ENCODE measurements at places on chromosomes 12 and 14. TPM values are rescaled to one million over a fixed set of nuclear protein-coding genes. Genes with fewer than 3 reads are reported as not detected.

The TMEM63C gene
- 0.73 TPM for total RNA-seq

The SERPINA12 gene
- total RNA-seq = not detected

The MAPK1IP1L gene
- 105 TPM for total RNA-seq

The CTSG gene
- total RNA-seq = 0.47 TPM

The KRT6C gene
- total RNA-seq = not detected

The SPATS2 gene
- total RNA-seq = 12.9 TPM

The SLC25A21 gene
- not detected for total RNA-seq

The RGS6 gene
- total RNA-seq = 0.16 TPM

The PSMB11 gene
- not detected for total RNA-seq

The ASB8 gene
- total RNA-seq = 37.9 TPM

The KRT8 gene
- not detected for total RNA-seq

GRCh38 chr12:94242901-94243300 is 94.5 kb downstream of the PLXNC1 start:
- no peaks in the 10 kb centered on the region for H3K27me3 ChIP-seq
- no peak overlapping the region for H3K27ac ChIP-seq
- H3K4me3 ChIP-seq = no peak overlapping the region
- no peak for DNase-seq

DNA sequence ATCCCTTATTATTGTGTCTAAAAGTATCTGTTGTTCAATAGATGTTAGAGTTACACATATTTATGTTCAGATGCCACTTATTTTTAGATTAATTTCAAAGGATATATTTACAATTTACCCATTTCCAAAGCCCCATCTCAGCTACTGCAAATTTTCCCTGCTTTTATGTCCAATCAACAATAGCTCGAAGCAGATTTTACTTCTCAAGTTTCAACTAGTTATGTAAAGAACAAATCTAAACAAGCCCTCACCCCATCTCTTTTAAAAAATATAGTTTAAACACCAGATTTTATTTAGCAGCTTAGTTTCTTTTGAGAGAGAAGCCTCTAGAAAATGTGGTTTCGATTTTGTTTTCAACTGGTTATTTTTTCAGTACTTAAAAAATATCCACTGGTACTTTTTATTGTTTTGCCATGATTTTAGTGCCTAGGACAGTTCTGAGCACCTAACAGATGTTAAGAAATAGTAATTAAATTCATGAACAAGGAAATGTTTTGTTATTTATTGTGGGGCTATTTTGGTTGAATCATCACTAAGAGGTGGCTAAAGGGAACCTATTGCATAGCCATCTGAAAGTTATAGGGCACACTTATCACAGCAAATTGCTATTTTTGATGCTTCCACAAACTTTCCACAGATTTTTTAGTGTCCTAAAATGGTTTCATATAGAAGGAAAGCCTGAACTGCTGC is 96.2 kb upstream of the BMP4 start:
- no peak overlapping the region for H3K4me3 ChIP-seq
- H3K36me3 ChIP-seq = no peaks in the 10 kb centered on the region
- H3K27me3 ChIP-seq = no peaks in the 10 kb centered on the region
- DNase-seq = no peak
- no peak overlapping the region for H3K27ac ChIP-seq
- no peaks in the 10 kb centered on the region for H3K4me1 ChIP-seq

DNA sequence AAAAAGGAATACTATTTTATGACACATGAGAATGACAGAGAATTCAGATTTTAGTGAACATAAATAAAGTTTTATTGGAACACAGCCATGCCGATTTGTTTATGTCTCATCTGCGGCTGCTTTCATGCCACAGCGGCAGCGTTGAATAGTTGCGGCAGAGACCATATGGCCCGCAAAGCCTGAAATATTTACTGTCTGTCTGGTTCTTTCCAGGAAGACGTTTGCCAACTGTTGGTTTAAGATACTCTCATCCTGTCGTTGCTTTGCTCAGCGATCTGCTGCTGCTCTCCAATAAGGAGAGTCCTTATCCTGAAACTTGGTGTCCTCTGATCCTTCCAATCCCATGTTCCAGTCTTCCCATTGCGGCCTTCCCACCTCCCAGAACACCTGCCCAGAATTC is 89.9 kb downstream of the SLC24A4 start:
- DNase-seq = no peak
- H3K27ac ChIP-seq = no peak overlapping the region
- H3K36me3 ChIP-seq = no peaks in the 10 kb centered on the region
- no peak overlapping the region for H3K4me3 ChIP-seq
- no peaks in the 10 kb centered on the region for H3K4me1 ChIP-seq
- H3K27me3 ChIP-seq = peaks cover 17% of the 10 kb centered on the region

GRCh38 chr14:68806526-68807147 is 13.8 kb upstream of the ZFP36L1 start:
- no peak overlapping the region for H3K4me3 ChIP-seq
- H3K27ac ChIP-seq = peak overlapping the region; percentile 7
- H3K27me3 ChIP-seq = no peaks in the 10 kb centered on the region
- DNase-seq = no peak
- H3K4me1 ChIP-seq = peaks cover 16% of the 10 kb centered on the region
- H3K36me3 ChIP-seq = peaks cover 22% of the 10 kb centered on the region

- no peaks in the 10 kb centered on the region for H3K36me3 ChIP-seq
- H3K4me3 ChIP-seq = no peak overlapping the region
- H3K27ac ChIP-seq = no peak overlapping the region
- H3K4me1 ChIP-seq = peaks cover 2% of the 10 kb centered on the region
- peaks cover 43% of the 10 kb centered on the region for H3K27me3 ChIP-seq
- no peak for DNase-seq
Observed at GRCh38 chr14:59630288-59630963, 53.8 kb upstream of the CCDC175 start.

DNA sequence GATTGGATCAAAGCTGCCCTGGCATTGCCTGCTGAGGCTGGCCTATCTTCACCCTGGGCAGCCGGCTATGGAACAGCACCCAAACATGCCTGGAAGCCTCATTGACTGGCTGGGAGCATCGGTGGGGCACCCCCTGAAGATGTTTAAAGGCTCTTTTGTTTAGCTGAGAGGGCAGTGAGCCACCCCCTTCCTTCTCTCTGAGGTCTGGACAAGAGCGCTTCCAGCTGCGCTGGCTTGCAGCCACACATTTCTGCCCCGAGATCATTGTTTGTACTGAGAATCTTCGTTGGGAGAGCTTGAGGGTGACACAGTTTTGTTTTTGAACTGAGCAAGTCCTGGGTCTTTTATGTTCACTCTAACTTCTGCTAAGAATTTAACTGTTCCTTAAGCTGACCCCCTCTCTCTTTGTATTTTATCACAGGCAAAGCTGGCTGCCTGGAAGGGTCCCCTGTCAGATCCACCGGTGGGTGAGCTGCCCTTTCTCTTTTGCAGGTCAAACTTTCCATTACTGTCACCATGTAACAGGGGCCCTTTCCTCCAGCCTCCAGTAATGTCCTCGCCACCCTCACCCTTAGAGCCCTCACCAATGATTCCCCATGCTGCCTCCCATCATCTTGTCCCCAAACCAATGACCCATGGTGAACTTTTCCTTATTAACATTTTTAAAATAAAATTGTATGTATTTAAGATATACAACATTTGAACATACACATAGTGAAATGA is 212.2 kb downstream of the KIF26A start:
- H3K4me3 ChIP-seq = no peak overlapping the region
- no peaks in the 10 kb centered on the region for H3K36me3 ChIP-seq
- H3K27me3 ChIP-seq = no peaks in the 10 kb centered on the region
- H3K27ac ChIP-seq = no peak overlapping the region

GRCh38 chr12:54592316-54592715 is 3.9 kb upstream of the PPP1R1A start:
- H3K4me3 ChIP-seq = no peak overlapping the region
- no peaks in the 10 kb centered on the region for H3K36me3 ChIP-seq
- H3K27ac ChIP-seq = no peak overlapping the region
- DNase-seq = no peak
- peaks cover 39% of the 10 kb centered on the region for H3K27me3 ChIP-seq
- H3K4me1 ChIP-seq = peaks cover 2% of the 10 kb centered on the region

DNA sequence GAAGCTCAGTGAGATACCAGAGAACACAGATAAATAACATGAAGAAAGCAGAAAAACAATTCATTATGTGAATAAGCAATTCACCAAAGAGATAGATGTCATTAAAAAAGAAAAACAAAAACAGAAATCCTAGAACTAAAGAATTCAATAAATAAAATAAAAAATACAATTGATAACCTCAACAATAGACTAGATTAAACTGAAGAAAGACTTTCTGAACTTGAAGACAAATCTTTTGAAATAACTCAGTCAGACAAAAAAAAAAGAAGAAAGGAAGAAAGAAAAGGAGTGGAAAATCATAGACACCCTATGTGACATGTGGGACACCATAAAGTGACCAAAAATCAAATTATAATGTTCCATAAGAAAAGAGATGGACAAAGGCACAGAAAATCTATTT is 14.0 kb upstream of the SLC38A1 start:
- H3K4me1 ChIP-seq = no peaks in the 10 kb centered on the region
- H3K4me3 ChIP-seq = no peak overlapping the region
- DNase-seq = no peak
- peaks cover 40% of the 10 kb centered on the region for H3K36me3 ChIP-seq

- H3K27ac ChIP-seq = no peak overlapping the region
- no peaks in the 10 kb centered on the region for H3K4me1 ChIP-seq
- DNase-seq = no peak
- H3K4me3 ChIP-seq = no peak overlapping the region
- peaks cover 16% of the 10 kb centered on the region for H3K27me3 ChIP-seq
Observed at GRCh38 chr14:58738189-58738836, 100.6 kb downstream of the DACT1 start.

DNA sequence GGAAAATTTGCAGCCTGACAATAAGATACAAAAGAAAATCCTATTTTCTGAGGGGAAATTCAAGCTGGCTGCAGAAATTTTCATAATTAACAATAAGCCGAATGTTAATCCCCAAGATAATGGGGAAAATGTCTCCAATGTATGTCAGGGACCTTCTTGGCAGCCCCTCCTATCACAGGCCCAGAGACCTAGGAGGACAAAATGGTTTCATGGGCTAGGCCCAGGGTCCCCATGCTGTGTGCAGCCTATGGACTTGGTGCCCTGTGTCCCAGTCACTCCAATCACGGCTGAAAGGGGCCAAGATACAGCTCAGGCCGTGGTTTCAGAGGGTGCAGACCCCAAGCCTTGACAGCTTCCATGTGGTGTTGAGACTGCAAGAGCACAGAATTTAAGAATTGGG is 11.2 kb downstream of the C12orf50 start:
- H3K4me1 ChIP-seq = no peaks in the 10 kb centered on the region
- no peaks in the 10 kb centered on the region for H3K27me3 ChIP-seq
- DNase-seq = no peak
- H3K36me3 ChIP-seq = no peaks in the 10 kb centered on the region
- H3K27ac ChIP-seq = no peak overlapping the region

DNA sequence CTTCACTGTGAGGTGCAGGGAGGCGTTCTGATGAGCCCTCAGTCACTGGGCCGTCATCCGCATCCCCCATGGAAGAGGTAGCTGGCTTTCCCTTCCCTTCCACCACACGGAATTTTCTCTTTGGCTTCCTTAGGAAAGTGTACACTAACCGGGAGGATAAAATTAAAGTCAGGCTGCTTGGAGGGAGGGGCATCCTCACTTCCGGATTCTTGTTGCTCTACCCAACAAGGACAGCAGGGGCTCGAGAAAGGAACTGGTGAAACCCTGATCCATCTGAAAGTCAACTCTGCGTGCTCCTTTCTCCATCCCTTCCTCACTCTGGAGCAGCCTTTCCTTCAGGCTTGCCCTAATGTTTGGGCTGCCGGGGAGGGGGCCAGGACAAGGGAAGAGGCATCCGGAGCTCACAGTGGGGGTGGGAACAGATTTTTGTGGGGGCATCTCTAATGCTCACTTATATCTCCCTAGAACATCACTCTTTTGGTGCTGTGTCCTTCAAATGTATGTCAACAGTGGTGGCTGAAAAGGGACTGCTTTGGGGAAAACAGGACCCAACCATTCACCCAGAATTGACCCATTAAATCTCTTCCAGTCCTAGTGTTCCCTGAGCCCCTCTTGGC is 101.4 kb upstream of the FKBP4 start:
- H3K4me3 ChIP-seq = peak overlapping the region; percentile 42
- H3K27ac ChIP-seq = peak overlapping the region; percentile 37
- peaks cover 20% of the 10 kb centered on the region for H3K27me3 ChIP-seq

DNA sequence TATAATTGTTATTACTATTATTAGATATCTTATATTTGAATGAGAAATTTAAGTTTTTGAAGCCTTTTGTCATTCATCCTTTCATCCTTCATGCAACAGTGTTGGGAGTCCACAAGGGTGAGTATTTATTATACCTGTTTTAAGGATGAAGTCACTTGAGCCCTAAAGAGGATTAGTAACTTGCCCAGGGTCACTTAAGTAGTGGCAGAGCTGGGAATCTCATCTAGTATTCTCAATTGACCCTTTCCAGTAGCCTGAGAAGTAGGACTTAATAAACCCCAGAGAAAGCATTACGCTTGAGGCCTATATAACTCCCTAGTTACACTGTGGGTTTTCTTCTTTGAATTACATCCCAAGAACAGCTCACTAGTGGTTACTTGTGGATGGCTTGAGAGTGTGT is 119.8 kb downstream of the SRGAP1 start:
- H3K4me3 ChIP-seq = no peak overlapping the region
- H3K27me3 ChIP-seq = peaks cover 3% of the 10 kb centered on the region
- DNase-seq = no peak
- H3K27ac ChIP-seq = no peak overlapping the region
- H3K4me1 ChIP-seq = no peaks in the 10 kb centered on the region

- H3K27me3 ChIP-seq = no peaks in the 10 kb centered on the region
- no peaks in the 10 kb centered on the region for H3K4me1 ChIP-seq
- H3K27ac ChIP-seq = no peak overlapping the region
- H3K36me3 ChIP-seq = no peaks in the 10 kb centered on the region
- H3K4me3 ChIP-seq = no peak overlapping the region
- DNase-seq = no peak
Observed at GRCh38 chr12:127008755-127009403, 1258.1 kb upstream of the TMEM132C start.

- no peaks in the 10 kb centered on the region for H3K4me1 ChIP-seq
- no peak for DNase-seq
- no peak overlapping the region for H3K27ac ChIP-seq
- H3K4me3 ChIP-seq = no peak overlapping the region
- no peaks in the 10 kb centered on the region for H3K36me3 ChIP-seq
Observed at GRCh38 chr12:64019101-64019500, 174.6 kb downstream of the SRGAP1 start.

DNA sequence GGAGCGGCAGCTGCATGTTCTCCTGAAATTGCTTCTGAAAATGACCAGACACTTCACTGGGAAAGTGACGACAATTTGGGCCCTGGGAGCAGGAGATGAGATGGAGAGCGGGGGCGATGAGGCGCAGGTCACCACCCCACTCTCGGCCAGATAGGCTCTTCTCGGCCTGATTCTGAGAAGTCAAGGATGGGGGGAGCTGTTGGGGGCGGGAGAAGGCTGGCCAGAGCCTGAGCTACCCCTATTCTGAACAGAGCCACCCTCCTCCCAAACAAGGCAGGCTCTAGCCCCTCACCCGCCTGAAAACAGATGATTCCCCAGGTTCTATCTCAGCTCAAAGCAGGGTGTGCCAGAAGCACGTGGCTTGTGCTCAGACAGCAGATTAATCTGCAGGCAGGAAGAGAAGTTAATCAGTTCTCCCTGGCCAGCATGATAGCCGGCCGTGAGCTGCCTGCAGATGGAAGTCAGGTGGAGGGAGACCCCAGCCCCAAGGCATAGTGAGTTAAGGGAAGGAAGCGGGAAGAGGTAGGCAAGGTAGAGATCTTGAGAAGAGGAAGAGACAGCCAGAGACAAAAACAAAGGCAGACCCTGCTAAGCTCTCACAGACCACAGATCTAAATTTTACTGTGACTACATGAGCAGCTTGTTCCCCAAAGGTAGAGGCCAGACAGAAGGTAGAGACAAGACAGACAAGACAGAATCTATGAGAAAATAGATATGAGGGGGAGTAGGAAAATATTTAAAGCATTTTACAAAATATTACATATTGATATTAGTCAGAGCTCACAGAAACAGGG is 10.9 kb upstream of the TAC3 start:
- H3K27ac ChIP-seq = peak overlapping the region; percentile 55
- H3K36me3 ChIP-seq = no peaks in the 10 kb centered on the region
- no peak overlapping the region for H3K4me3 ChIP-seq
- peaks cover 35% of the 10 kb centered on the region for H3K4me1 ChIP-seq
- no peak for DNase-seq
- H3K27me3 ChIP-seq = peaks cover 2% of the 10 kb centered on the region
